ENCODE measurements at places on chromosomes 2 and 18. TPM values are rescaled to one million over a fixed set of nuclear protein-coding genes. Genes with fewer than 3 reads are reported as not detected.
A peak's percentile ranks its signal among the peaks of the same experiment; 100 is the strongest.

DNA sequence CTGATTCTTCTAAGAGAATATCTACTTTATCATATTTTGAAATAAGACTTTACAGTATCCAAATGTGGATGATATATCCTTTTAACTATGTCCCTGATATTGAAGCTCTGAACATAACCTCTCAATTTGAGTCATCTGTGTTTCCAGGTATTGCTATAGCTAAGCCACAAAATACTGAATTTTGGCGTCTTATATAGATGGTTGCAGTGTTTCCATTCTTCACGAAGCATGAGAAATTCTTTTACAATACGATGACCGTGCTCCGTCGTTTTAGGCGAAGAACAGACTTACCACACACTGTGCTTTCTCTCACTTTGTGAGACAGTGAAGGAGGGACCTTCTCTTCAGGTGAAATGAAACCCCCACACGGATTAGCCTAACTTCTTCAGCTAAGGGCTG is 45.3 kb downstream of the LRRFIP1 start:
- no peak for DNase-seq

DNA sequence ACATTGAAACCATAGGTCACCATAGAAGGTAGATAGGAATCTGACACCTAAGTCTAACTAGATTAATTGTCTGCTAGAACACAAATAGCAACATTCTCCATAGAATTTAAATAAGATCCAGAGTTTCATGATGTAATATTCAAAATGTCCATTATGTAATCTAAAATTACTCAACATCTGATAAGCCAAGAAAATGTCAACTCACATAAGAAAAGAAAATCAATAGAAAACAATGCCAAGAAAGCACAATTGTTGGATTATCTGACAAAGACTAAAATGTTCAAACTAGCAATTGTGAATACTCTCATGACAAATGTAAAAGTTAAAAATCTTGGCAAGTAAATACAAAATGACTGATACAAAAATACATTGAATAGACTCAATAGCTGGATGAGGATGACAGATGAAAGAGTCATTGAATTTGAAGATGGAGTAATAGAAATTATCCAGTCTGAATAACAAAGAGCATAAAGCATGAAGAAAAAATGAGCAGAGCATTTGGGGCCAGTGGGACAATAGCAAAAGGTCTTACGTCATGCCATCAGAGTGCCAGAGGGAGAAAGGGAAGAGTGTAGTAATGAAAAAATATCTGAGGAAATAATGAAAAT is 358.6 kb downstream of the METTL4 start:
- no peak for DNase-seq

DNA sequence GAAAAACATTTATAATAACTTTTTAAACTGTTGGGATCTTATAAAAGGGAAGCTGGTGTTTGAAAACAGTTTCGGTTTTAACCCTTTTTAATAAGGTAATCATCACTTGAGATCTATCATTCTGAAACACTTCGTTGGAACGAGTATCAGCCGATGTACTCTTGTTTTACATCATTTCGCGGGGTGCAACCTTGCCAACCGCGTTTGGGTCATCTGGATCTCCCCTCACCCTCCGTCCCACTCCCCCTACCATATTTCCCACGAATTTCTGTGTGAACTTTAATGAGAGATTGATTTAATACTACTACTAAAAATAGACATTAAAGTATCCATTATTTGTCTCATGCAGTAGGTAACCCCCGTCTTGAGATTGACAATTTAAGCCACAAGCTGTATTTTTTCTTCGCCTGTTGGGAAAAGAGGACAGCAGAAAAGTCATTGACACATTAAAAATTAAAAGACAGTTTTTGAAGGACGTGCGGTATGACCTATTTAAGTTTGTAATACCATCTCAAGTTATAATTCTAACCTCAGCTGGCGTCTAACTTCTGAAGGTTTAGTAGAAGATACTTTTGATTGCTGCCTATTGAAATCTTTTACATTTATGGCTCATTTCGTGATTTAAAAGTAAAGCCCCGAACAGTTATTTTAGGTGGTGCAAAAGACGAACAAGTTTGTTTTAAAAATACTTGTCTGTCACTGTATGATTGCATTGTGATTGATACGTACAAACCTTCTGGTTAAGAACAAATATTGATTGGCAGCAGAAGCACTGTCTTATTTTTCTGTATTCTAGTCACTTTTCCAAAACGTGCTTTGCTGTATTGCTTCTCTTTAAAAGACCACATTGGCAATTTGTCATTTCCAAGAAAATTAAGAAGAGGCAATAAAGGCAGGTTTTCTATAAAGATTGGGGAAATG is 1.5 kb downstream of the CREB1 start:
- no peak for DNase-seq

GRCh38 chr2:58680755-58681310 is 439.7 kb upstream of the FANCL start:
- DNase-seq, result no peak

DNA sequence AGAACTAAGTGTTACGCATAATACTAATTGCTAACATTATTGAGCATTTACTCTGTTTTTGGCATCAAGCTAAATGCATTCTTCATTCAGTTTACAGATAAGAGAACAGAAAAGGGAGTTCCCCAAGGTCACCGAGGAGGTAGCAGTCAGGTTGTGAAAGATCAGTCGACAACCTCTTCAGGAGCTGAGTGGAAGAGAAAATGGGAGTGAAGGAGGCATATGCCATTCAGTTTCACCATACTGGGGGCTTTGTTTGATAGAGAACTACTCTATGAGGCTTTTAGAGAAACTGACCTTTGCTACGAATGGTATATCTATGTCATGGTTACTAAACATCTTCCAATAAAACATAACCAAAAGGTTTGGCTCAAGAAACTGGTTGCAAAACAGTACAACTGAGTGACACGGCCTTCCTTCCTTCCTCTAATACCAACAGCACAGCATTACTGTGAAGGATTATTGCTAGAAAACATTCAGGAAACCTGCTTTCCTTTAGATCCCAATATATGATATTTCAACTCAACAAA is 112.1 kb downstream of the RBMS1 start:
- no peak for DNase-seq

DNA sequence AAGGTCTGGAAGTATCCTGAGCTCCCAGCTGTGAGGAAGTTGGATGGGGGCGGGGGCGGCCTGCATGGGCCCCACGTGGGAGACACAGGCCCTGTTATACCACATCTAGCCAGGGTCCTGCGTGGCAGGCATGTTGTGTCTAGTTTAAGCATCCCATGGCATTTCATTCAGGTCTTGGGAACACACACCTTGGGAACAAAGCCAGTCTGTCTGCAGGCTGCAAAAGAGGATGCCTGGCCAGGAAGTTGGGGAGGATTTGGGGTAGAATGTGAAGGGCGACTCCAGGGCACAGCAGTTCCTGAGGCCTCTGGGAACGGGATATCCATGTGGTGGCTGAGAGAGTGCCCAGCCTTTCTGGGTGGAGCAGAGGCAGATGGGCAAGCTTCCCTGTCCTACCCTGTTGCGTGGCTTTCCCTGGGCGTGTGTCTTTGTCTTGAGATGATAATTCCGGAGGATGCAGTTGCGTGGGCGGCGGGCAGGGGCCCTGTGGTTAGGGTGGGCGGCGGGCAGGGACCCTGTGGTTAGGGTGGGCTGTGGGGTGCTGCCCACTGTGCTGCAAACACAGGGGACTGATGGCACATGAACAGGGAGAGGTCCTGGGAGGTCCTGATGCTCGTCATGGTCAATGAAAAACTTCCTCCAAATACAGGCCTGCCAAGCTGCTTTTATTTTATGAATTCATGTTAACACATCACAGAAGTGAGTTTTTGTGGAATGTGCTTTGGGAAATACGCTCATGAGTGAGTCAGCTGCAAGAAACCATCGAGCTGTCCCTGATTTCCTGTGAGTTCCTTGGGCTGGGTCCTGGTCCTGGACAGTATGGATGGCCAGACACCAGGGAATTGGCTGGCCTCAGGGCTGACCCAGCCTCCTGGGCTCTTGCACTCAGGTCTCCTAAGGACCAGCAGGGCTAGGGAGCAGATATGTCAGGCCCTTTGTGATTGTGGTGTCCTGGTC is 90.0 kb upstream of the HS6ST1 start:
- DNase-seq, result peak; percentile 66

DNA sequence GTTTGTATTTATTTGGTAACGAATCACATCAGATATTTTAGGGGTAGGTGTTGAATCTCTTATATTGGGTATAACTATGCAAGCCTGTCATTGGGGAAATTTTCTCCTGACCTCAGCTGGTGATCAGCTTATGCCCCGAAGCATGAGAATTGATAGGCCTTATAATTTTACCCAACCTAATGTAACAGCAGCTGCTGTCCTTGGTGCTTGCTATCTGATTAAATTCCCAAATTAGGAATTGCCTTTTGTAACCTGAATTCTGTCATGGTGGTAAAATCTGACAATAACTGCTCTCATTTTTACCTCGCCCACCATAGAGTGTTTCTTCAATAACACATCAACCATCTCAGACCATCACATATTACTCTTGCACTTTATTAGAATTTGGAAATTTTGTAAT is 1542.6 kb upstream of the PIK3C3 start:
- no peak for DNase-seq

DNA sequence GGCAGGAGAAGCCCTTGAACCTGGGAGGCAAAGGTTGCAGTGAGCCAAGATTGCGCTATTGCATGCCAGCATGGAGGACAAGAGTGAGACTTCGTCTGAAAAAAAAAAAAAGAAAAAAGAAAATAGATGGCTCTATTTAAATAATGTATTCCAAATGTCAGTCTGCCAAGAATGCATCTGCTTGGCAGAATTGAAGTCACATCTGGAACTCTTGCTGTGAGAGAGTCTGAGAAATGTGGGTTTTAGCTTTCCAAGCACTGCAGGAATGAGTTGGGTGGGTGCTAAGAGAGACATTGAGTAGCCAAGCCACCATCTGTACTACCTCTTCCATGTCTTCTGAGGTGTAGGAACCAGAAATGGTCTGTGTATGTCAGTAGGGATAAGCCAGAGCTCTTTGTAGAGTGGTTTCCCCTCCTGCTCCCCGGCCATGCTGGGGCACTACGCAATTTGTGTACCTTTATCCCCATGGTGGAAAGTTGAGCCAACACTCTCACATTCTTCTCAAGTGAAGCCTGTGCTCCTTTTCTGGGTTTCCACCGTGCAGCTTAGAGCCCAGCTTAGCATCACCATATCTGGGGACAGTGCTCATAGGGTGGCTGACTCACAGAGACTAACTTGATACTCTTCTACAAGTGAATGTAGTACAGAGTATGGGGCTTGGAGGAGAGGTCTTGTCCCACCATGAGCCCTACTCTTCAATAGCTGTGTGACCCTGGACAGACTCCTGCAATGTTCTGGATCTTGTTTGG is 25.3 kb downstream of the IL1F10 start:
- DNase-seq, result no peak

GRCh38 chr2:183541766-183542165 is 417.5 kb downstream of the NUP35 start:
- no peak for DNase-seq

GRCh38 chr18:56062931-56063330 is 474.9 kb upstream of the TCF4 start:
- no peak for DNase-seq

GRCh38 chr2:119156105-119156890 is 2.3 kb downstream of the C1QL2 start:
- DNase-seq, result no peak

DNA sequence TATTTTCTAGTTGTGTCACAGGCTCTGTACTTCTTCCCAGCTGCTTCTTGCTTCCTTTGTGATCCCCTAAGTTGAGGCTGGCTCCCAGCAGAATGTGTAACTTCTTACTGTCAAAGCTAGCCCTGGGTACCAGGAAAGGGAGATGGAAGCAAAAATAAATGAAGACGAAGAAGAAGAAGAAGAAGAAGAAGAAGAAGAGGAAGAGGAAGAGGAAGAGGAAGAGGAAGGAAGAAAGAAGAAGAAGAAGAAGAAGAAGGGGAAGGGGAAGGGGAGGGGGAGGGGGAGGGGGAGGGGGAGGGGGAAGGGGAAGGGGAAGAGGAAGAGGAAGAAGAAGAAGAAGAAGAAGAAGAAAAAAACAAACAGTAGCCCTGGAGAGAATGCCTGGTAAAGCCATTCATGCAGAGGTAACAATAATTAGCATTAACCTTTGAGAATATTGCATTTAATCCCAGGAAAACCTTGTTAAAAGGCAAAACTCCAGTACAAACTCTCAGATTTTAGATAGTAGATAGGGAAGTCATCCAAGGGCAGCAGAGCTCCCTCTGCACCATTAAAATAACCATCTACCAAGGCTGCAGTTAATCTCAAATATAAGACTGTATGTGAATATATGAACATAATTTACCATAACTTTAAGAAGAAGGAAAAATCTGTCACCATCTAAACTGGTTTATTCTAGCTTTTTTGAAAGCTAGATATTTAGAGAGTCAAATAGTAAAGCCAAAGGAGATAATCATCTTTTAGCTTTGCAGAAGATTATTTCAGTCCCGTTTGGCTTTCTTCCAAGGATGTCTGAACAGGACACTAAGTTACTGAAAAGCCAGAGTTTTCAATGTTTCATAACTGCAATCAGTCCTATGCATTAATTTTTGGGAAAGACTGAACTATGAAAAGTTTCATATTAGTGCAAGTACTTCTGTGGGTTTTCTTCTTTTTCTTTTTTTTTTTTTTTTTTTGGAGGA is 44.3 kb upstream of the FBXO11 start:
- DNase-seq, result no peak

- no peak for DNase-seq
These were observed 250.0 kb downstream of the DSEL start for GRCh38 chr18:67266246-67267237.

DNA sequence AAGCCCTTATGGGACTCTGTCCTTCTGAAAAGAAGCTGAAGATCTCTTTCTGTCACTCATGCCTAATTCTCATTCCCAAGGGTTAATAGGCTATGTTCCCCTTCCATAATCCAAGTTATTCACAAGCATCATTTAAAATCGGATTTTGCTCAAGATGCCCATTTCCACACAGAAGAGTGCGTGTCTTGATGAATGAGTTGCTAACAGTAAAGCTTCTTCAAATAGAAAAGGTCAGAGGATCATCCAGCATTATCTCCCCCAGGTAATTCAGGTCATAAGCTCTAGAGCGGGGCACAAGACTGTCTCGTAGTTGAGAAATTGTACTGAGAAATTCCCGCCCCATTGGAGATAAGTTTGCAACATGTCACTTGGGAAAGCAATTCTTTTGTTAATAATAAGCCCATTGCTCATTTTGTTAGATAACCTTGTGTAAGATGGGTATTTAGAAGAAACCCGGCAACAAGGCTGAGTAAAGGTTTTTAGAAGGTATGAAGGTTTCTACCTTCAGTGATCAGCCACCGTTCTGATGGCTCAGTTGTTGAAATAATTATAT is 290.7 kb upstream of the EPAS1 start:
- DNase-seq, result no peak

GRCh38 chr2:233061591-233062450 is 1.7 kb downstream of the INPP5D start:
- no peak for DNase-seq

GRCh38 chr2:4415810-4416413 is 712.5 kb downstream of the DCDC2C start:
- no peak for DNase-seq

UGT1A9 gene
- not detected for total RNA-seq

UBE2F gene
- total RNA-seq, result 54.3 TPM

TXNDC2 gene
- 0.11 TPM for total RNA-seq

MAPRE3 gene
- 9.5 TPM for total RNA-seq

SLC4A5 gene
- total RNA-seq, result 2.3 TPM

CNOT11 gene
- 36.8 TPM for total RNA-seq

All from osteocyte (in vitro differentiated cells).